A549 treated with ZK216348 at 1 μM for 4 hours (cell line): ENCODE measurements at places on chromosomes 16 and 17. TPM values are rescaled to one million over a fixed set of nuclear protein-coding genes. Genes with fewer than 3 reads are reported as not detected.

UBALD2 gene
- total RNA-seq: 47.5 to 118 TPM (median 102 TPM) in 5 replicates

CPHXL2 gene
- total RNA-seq: not detected in 5 replicates

KRTAP4-1 gene
- 0.32 TPM in 1 of 5 replicates, not detected in the others for total RNA-seq

DNAJA3 gene
- total RNA-seq: 49.4 to 74.2 TPM (median 70.2 TPM) in 5 replicates
